Activated CD4-positive, alpha-beta T cell treated with anti-CD3 and anti-CD28 coated beads, Interleukin-2, amount 50 U/mL, for 48 hours (primary cell): ENCODE measurements at places on chromosomes 6 and 20.

- DNase-seq, result no peak
Measured at GRCh38 chr6:11804701-11805100, 26.1 kb upstream of the ADTRP start.

DNA sequence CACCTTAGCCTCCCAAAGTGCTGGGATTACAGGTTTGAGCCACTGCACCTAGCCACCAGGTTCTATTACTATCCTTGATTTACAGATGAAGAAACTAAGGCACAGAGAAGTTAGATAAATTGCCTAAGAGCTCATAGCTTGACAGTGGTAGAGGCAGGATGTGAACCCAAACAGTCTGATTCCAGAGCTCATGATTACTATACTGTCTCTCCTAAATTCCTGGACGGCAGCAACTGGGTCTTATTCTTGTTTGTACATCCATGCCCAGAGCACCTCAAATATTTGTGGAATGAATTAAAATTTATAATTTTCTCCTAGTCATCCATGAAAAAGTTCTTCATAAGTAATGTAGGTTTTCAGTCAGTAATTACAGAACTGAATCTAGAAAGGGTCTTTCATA is 15.1 kb downstream of the PDSS2 start:
- no peak for DNase-seq

DNA sequence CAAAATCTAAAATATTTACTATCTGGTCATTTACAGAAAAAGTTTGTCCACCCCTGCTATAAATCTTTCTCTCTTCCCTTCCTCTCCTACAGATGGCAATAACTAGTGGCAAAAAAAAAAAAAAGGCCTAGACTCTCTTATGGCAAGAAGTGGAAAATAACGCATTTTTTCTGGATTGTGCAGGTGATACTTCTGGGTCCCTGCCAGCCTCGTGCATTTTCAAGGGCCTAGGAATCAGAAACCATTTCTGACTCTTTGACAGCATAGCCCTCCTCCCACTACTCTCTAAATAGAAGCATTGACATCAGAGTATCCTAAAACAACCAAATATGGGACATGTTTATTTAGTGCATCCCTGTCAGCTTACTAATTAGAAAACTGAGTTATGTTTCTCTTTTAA is 251.0 kb downstream of the KHDC1L start:
- DNase-seq, result no peak

DNA sequence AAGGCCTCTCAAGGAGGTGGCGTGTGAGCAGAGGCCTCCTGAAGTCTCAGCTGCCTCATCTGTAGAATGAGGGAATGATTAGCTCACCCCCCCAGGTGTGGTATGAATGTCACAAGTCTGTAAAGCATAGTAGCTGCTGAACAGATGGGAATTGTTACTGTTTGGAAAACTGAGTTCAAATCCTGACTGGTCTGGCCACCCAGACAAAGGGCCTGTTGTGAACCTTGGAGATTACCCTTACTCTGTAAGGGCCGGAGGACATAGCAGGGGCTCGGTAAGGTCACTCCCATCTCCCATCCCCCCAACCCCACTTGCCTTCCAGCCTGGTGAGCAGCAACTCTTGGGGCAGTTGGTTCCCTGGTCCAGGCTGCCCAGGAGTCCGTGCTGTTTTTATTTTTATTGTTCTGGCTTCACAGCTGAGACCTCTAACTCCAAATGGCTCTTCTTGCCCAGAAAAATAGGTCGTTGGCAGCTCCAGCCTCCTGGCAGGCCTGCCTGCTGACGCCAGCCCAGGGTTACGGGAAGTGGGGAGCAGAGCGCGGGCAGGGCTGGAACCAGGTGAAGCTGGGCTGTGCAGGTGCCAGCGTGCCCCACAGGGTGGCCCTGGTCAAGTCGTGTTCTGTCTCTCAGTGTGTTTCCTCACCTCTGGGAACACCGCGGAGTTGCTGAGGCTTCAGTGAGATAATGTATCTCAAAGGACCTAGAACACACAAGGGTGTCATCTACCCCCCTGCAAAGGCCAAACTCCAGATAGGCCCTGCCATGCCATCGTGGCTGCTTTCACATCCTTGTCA is 4.5 kb upstream of the SIRPA start:
- DNase-seq, result no peak

DNA sequence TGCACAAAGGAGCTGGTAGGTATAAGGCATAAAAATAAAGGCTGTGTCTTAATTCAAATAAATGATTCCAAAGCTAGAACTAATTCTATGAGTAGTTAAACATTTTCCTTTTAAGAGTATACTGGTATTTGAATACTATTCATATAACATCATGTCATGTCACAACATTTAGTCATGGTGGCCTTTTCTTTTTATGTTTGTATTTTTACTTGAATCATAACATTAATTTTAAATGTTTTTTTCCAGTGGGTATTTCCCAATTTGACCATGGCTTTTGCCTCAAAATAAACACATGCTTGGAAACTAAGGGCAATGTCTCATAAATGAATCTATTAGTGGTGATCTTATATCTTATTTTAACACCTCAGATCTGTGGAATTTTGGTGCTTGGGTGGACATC is 177.1 kb downstream of the CD109 start:
- DNase-seq, result no peak

DNA sequence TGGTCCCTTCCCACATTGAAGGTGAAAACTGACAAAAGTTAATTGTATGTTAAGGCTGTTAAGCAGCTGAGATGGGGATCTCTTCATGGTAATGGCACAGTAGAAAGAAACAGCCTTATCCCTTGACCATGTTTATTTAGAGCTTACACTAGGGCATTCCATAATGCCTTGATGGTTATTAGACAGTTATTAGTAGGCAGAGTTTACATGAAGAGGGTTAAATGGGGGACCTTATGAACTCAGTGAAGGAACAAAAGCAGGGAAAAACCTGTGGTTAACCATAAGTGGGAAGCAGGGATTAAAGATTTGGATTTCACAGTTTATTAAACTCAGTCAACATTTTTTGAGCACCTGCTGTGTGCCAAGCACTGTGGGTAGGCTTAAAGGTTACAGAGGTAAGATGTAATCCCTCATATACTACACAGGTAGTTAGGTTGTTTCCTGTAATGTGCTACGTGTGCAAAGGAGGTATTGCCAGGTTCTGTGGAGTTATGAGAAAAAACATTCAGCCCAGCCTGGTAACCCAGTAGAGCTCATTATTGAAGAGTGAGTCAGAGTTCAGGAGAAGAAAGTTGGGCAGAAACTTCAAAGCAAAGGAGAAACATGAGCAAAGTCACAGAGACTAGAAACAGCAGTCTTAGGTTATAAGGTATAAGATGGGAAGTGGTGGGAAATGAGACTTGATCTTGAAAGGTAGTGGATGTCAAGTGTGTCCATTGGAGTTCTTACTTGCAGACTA is 32.3 kb upstream of the GNRH2 start:
- no peak for DNase-seq

DNA sequence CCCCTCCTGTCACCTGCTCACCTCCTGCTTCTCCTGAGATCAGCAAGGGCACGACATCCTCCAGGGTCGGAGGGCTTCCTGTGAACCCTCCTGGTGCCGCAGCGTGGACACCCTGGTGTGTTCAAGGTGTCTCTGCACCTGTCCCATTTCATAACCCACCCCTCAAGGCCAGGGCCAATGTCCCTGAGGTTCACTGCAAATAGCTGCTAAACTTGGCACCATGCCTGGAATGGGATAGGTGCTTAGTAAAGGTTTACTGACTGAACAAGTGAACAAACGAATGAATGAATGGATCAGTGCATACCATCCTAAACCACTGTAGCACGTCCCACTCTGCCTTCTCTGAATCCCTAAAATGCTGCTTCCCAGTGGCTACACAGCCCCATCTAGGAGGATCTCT is 35.0 kb downstream of the SIRPA start:
- no peak for DNase-seq

DNA sequence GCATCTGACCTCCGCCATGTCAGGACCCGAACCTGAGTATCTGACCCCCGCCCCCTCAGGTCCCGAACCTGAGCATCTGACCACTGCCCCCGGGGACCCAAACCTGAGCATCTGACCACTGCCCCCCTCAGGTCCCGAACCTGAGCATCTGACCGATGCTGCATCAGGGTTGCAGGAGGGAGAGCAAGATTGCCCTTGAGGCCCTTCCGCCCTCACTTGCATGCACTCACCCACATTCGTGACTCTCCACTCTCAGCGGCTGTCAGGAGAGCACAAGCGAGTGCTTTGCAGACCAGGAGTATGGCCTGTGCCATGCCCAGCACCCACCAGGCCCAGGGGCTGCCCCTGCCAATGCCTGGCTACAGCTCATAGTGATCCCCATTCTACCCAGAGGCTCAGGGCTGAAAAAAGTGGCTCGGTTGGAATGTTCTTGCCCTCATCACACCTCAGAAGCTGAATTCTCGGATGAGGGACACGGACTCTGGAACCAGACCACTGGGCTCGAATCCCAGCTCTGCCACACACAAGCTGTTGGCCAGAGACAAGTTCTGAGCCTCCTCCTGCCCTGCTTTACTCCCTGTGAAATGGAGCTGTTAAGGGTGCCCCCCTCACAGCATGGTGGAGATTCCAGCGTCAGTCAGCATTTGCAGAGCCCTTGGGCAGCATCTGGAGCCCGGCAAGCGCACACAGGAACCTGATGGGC is 82.1 kb downstream of the DLL1 start:
- DNase-seq, result no peak

- no peak for DNase-seq
Measured at GRCh38 chr20:56952258-56953047, 314.0 kb downstream of the BMP7 start.

DNA sequence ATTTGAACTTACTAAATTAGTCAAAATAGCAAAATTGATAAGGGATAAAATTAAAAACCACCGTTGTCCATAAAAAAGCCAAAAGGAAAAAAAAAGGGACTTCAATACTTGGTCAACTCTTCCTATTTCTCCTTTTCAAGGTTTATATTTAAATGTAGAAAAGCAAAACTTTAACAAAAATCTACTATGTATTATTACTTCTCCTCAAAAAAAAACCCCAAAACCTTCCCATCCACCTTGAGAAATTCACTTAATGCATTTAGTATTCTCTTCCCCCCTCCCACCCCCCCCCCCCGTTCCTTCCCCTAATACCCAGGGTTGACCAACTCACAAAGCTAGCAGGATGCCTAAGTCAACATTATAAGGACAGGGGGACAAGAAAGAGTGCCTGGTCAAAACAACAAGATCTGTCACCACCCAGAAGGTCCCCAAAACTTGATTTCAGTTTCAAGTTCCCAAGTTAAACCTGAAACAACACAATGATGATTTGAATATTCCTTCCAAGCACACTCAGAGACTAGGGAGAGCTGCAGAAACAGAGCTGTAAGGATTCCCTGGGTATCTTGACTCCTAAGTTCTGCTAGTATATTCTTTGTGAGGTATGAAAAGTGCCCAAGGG is 14.6 kb downstream of the GMDS start:
- DNase-seq, result no peak

DNA sequence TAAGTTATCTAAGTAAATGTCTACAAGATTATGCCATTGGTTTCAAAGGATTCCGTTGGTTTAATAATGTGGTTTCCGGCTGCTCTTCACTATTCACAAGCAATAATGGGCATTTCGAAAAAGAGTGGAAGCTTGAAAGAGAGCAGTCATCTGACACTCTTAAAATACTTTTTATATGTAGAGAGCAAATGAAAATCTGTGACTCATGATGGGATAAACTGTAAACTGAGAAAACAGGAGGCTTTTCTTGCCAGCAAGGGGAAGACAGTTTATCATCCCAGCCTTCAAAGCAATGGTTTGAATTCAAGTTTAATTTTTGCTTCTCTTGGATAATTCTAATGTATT is 145.7 kb downstream of the KHDC1L start:
- no peak for DNase-seq

GRCh38 chr6:137734875-137735182 is 132.2 kb upstream of the TNFAIP3 start:
- no peak for DNase-seq

- DNase-seq, result no peak
Measured at GRCh38 chr6:77425671-77426070, 37.6 kb downstream of the HTR1B start.

GRCh38 chr20:23147964-23148730 is 62.0 kb upstream of the CD93 start:
- DNase-seq, result peak; percentile 49

- peak; percentile 25 for DNase-seq
Measured at GRCh38 chr6:116682334-116682712, 1.3 kb downstream of the KPNA5 start.

DNA sequence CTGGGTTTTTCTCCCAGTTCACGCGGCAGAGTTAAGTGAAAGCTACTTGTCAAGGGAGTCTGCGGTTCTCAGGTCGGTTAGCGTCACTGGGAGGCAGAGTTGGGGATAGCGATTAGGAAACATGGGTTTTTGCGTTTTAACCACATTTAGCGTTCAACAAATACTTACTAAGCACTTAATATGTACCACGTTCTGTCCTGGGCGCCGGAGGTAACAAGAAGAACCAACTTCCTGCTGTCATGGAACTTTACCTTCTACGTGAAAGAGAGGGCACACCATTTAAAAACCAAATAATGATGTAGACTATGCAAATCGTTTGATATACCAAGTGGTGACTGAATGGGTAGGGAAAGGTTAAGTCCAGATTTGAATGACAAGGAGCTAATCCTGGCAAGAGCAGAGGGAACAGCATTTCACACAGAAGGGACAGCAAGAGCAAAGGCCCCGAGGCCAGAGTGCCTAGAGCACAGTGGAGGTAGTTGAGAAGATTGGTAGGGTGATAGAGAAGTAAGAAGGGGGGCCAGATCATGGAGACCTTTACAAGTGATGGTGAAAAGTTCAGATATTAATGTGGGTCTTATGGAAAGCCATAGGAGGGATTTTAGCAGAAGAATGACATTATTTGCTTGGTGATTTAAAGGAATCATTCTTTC is 744 bp downstream of the RIOK1 start:
- DNase-seq, result no peak

GRCh38 chr6:53154794-53155193 is 6.2 kb upstream of the GCM1 start:
- no peak for DNase-seq

DNA sequence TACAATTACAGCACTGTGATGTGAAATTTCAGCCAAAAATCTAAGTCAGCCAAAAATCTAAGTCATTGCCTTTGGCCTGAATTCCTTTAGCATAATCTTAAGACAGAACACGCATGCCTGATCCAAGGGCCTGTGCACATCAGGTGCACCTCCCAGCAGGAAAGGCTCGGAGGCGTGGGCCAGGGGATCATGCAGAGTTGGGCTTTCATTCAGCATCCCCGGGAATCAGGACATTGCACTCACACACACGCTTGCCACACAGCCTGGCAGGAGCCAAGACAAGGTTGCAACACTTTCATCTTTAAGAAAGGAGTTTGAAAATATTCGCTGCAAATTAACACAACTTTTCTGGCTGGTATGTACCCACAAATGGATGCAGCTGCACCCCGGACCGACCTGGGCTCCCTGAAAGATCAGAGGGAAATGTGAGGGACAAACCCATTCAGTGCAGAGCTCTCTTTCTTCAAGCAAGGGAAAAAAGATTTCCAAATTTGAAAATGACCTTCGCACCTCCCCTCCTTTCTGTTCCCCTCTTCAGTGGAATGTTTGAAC is 48.8 kb downstream of the ERMARD start:
- no peak for DNase-seq

DNA sequence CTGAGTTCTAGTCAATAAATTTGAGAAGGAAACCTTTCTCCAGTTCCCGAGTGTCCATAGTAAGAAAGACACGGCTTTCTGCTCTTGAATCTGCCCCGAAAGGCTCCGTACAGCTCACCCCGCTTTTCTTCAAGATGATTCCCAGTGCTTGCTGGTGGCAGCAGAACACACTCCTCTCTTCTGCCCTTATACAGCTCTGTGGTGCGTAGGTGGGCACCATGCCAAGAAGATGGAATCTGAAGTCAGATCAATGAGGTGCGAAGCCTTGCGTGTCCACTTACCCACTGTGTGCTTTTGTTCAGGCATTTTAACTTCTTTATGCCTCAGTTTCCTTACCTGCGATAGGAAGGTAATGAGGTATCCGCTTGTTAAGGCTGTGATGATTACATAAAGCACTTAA is 142.2 kb downstream of the WDR27 start:
- no peak for DNase-seq
